ENCODE measurements at places on chromosomes 1 and 21. TPM values are rescaled to one million over a fixed set of nuclear protein-coding genes. Genes with fewer than 3 reads are reported as not detected.

- no peaks in the 10 kb centered on the region for H3K36me3 ChIP-seq
- no peaks in the 10 kb centered on the region for H3K27me3 ChIP-seq
- H3K27ac ChIP-seq: no peak overlapping the region
- DNase-seq: no peak
- H3K4me1 ChIP-seq: no peaks in the 10 kb centered on the region
Observed at GRCh38 chr1:65769636-65770035, 23.1 kb upstream of the PDE4B start.

- DNase-seq: no peak
- H3K4me1 ChIP-seq: peaks cover 34% of the 10 kb centered on the region
- no peaks in the 10 kb centered on the region for H3K27me3 ChIP-seq
- H3K27ac ChIP-seq: no peak overlapping the region
- H3K4me3 ChIP-seq: no peak overlapping the region
Observed at GRCh38 chr1:39109644-39110043, 83.5 kb downstream of the NDUFS5 start.

DNA sequence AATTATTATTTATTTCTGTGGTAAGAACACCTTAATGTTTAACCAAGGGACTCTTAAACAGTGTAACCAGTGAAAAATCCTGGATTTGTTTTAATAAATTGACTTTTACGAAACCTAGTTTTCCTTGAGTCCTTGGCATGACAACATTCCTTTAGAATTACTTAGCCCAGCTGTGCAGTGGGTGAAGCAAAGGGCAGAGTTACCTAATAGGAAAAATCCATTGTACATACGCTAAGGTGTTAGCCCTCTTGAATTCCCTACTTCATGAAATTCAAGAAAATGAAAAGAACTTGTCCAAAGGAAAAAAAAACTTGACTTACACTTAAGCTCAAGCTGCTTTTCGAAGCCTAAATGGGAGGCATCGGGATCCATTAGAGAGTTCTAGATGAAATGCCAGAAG is 852.0 kb upstream of the ADAMTS5 start:
- peaks cover 18% of the 10 kb centered on the region for H3K4me1 ChIP-seq
- H3K27ac ChIP-seq: peak overlapping the region; percentile 47
- no peaks in the 10 kb centered on the region for H3K27me3 ChIP-seq
- no peak overlapping the region for H3K4me3 ChIP-seq
- peak; percentile 78 for DNase-seq

DNA sequence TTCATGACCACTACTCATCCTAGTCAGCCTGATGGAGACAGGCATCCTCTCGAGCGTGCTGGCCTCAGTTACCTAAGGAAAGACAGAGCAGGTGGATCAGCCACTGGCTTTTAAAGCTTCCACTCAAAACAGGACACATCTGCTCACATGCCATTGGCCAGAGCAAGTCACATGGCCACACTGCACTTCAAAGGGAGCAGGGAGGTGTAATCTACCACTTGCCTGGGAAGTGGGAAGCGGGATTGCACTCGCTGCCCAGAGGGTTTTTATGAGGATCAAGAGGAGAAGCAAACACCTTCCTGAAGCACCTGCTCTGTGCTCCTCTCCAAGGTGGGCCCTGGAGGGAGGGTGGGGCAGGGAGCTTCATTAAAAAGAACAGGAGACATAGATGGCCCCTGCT is 108.0 kb downstream of the TAS1R2 start:
- DNase-seq: no peak
- no peak overlapping the region for H3K4me3 ChIP-seq
- no peaks in the 10 kb centered on the region for H3K27me3 ChIP-seq
- no peaks in the 10 kb centered on the region for H3K4me1 ChIP-seq

- no peak for DNase-seq
- H3K4me1 ChIP-seq: no peaks in the 10 kb centered on the region
- H3K4me3 ChIP-seq: no peak overlapping the region
Observed at GRCh38 chr1:204442376-204443259, 31.0 kb upstream of the PPP1R15B start.

The AK4 gene
- total RNA-seq: 8.2 TPM

DNA sequence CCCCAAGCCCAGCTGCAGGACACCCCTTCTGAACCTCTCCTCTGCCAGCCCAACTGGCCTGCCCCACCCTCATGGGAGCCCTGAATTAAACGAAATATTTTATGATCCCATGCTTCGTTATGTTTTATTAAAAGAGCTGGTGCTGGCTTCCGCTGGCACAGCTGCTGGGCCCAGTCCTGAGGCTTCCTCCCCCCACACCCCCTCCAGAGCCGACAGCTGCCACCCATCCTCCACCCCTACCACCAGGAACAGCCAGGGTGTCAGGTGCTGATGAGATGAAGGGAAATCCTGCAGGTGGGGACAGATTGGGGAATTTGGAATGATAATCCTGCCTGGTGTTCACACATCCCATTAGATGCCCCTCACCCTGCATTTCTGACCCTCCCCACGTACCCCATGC is 19.0 kb downstream of the IGSF21 start:
- no peaks in the 10 kb centered on the region for H3K27me3 ChIP-seq
- DNase-seq: no peak
- no peaks in the 10 kb centered on the region for H3K4me1 ChIP-seq
- no peaks in the 10 kb centered on the region for H3K36me3 ChIP-seq

DNA sequence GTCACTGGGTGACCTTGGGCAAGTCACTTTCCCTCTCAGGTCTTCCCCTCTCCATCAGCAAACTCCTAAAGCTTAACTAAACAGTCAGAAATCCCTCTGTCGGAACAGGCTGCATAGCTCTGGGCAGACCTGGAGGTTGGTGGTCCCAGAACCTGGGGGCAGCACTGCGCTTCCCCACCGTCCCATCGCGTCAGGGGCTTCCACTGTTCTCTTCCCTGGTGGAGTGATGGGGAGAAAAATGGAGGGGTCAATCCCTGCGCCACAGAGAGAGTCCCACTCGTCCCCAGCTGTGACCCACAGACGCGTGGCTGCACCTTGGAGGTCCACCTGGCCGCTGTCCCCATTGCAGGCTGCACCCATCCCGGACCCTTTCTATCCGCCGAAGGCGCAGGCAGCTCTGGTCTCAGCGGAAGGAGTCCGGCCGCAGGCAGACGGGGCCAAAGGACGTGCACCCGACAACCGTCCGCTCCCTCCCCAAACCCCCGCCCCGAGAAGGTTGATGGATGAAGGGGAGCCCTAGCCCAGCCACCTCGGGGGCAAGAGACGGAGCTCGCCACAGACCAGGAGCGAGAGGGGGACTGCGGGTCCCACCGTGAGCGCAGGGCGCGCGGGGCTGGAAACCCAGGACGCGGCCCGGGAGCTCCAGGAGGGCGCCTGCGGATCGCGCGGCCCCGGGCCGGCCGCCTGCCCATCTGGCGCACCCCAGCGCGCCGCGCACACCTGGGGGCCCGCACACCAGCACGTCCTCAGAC is 588 bp upstream of the WNT3A start:
- DNase-seq: no peak
- peaks cover 21% of the 10 kb centered on the region for H3K27me3 ChIP-seq
- H3K4me3 ChIP-seq: no peak overlapping the region

- H3K36me3 ChIP-seq: no peaks in the 10 kb centered on the region
- DNase-seq: no peak
- no peak overlapping the region for H3K27ac ChIP-seq
- H3K4me1 ChIP-seq: no peaks in the 10 kb centered on the region
- no peaks in the 10 kb centered on the region for H3K27me3 ChIP-seq
Observed at GRCh38 chr1:33220676-33221384, 35.5 kb upstream of the ZNF362 start.

The BNIPL gene
- total RNA-seq: 8.6 TPM

The CELA2B gene
- 1.3 TPM for total RNA-seq

- peak; percentile 31 for DNase-seq
- no peaks in the 10 kb centered on the region for H3K36me3 ChIP-seq
- no peak overlapping the region for H3K4me3 ChIP-seq
- no peaks in the 10 kb centered on the region for H3K27me3 ChIP-seq
- H3K4me1 ChIP-seq: no peaks in the 10 kb centered on the region
- no peak overlapping the region for H3K27ac ChIP-seq
Observed at GRCh38 chr1:222165629-222166028, 382.3 kb downstream of the HHIPL2 start.

The REG4 gene
- total RNA-seq: not detected

DNA sequence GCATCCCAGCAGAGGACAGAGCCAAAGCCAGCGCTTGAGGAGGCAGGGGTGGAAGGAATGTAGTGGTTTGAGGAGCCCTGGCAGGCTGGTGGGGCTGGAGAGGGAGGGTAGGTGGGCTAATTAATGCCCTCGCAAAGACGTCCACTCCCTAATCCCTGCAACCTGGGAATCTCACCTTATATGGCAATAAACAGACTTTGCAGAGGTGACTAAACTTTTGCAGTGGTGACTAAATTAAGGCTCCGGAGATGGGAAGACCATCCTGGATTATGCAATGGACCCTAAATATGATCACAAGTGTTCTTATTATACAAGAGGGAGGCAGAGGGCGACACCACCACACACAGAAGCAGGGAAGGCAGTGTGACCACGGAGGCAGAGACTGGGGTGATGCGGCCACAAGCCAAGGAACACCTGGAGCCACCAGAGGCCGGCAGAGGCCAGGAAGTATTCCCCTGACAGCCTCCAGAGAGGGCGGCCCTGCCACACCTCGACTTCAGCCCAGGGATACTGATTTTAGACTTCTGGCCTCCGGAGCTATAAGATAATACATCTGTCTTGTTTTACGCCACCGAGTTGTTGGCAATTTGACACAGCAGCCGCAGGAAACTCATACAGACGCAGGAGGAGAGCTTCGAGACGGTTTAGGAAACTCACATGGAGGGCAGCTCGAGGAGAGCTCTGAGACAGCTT is 23.1 kb upstream of the NPPB start:
- no peak overlapping the region for H3K27ac ChIP-seq
- peaks cover 2% of the 10 kb centered on the region for H3K27me3 ChIP-seq
- no peaks in the 10 kb centered on the region for H3K36me3 ChIP-seq
- H3K4me1 ChIP-seq: peaks cover 10% of the 10 kb centered on the region
- DNase-seq: no peak

DNA sequence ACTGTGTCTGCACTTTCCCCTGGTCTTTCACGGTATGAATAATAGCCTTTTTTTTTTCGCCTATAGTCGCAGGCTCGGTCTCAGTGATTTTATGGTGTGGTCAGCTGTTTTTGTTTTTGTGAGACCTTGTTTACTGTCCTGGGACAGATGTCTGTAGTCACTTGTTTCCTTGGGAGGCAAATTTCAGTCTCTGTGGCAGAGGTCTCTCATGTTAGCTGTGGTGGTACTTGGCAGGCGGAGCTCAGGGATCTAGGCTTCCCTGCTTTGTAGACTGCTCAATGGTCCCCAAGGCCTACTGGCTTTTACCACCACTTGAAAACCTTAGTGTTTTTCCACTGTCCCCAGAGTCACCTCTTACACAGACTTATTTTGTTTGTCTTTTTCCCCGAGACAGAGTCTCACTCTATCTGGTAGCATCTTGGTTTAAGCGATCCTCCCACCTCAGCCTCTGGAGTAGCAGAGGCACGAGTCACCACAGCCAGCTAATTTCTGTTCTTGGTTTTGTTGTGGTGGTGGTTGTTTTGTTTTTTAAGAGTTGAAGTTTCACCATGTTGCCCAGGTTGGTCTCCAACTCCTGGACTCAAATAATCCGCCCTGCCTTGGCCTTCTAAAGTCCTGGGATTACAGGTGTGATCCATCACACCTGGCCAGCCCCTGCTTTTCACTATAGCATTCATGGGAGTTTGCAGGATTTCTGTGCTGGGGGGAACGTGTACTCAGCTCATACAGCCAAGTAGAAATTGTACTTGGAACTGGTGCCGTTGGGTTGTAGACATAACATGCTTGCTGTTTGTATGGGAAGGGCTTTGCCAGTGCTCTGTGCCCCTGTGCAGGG is 10.3 kb downstream of the RNU1-2 start:
- peak overlapping the region; percentile 95 for H3K27ac ChIP-seq
- DNase-seq: no peak
- peaks cover 29% of the 10 kb centered on the region for H3K4me1 ChIP-seq
- no peaks in the 10 kb centered on the region for H3K27me3 ChIP-seq

The KRTAP19-5 gene
- total RNA-seq: not detected

- no peak overlapping the region for H3K27ac ChIP-seq
- no peak overlapping the region for H3K4me3 ChIP-seq
- H3K27me3 ChIP-seq: no peaks in the 10 kb centered on the region
- no peak for DNase-seq
Observed at GRCh38 chr1:23617084-23617521, 57.8 kb upstream of the ID3 start.

The TSNAX gene
- total RNA-seq: 33.3 TPM

DNA sequence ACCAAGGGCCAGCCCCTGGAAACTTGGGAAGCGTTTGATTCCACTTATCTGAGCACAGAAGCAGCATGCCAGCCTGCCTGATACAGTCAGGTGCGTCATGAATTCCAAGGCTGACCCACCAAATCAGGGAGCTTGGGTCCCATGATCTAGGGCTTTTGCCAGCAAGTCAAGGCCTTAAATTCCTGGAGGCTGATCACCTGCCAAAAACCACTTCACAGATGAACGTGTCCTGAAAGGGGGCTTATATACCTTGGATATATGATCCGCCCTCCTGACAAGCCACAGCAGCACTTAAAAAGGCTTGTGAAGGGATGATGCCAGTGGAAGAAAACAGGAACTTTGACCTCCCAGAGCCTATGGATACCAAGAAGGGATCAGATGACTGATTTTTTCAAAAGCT is 24.0 kb upstream of the CLIC6 start:
- H3K27me3 ChIP-seq: no peaks in the 10 kb centered on the region
- H3K27ac ChIP-seq: no peak overlapping the region
- H3K4me3 ChIP-seq: no peak overlapping the region
- H3K4me1 ChIP-seq: no peaks in the 10 kb centered on the region
- DNase-seq: peak; percentile 40
- H3K36me3 ChIP-seq: no peaks in the 10 kb centered on the region

DNA sequence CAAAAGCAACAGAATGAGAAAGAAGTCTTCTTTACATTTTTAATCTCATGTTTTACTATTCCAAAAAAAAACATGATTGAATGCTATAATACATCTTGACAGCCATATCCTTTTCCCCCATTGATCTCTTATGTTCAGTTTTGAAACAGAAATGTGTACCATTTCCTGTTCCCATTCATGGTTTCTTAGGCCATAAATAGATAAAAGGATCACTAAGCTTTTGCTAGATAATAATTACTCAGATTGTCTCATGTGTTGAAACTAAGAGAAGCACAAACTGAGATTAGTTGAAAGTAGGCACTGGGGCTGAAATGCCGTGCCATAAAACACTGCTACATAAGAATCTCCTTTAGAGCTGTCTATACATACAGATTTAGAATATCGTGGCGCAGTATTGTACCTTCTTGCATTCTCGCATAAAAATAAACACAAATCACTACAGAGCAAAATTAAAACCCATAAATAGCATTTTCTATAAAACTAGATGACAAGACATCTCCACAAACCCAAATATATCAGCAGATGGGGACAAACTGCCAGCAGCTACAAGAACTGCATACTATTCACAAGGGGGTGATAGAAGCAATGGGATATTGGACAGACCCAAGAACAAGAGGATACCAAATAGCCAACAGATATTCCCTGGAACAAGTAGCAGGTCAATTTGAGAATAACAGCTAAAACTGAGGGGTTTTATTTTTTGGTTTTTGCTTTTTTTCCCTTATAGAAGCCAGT is 405.3 kb upstream of the PRMT6 start:
- H3K36me3 ChIP-seq: no peaks in the 10 kb centered on the region
- no peaks in the 10 kb centered on the region for H3K27me3 ChIP-seq
- H3K4me1 ChIP-seq: no peaks in the 10 kb centered on the region
- H3K27ac ChIP-seq: no peak overlapping the region
- DNase-seq: peak; percentile 56

GRCh38 chr21:45888386-45889009 is 93.1 kb upstream of the COL6A1 start:
- H3K4me1 ChIP-seq: no peaks in the 10 kb centered on the region
- no peak overlapping the region for H3K4me3 ChIP-seq
- H3K27me3 ChIP-seq: peaks cover 11% of the 10 kb centered on the region

The RGS16 gene
- total RNA-seq: 13.6 TPM

Data from lung (tissue), 17 donors.